ENCODE measurements at places on chromosomes 4 and X. TPM values are rescaled to one million over a fixed set of nuclear protein-coding genes. Genes with fewer than 3 reads are reported as not detected.

The VCX3A gene
- total RNA-seq: not detected

GRCh38 chr4:5930876-5931275, 38.0 kb upstream of the CRMP1 start:
- no peak for DNase-seq

DNA sequence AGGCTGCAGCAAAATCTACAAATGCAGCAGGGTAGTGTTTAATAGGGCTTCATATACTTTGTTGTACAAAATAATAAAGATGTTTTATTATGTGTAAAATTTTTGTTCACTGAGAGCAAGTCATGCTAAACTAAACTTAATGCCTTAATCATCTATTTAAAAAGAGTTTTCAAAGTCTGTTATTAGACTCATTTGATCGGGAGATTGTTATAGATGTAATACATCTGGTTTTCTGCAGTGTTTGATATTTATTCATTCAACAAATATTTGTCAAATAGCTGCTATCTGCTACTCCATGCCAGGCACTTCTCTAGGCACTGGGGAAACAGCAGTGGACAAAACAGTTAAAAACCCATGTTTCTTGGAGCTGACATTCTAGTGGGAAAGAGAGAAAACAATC, 233.6 kb downstream of the FMR1NB start:
- no peak for DNase-seq

The GPR82 gene
- total RNA-seq: 0.33 TPM

The SLC26A1 gene
- 0.27 TPM for total RNA-seq
